ENCODE measurements at places on chromosomes 4 and X.

DNA sequence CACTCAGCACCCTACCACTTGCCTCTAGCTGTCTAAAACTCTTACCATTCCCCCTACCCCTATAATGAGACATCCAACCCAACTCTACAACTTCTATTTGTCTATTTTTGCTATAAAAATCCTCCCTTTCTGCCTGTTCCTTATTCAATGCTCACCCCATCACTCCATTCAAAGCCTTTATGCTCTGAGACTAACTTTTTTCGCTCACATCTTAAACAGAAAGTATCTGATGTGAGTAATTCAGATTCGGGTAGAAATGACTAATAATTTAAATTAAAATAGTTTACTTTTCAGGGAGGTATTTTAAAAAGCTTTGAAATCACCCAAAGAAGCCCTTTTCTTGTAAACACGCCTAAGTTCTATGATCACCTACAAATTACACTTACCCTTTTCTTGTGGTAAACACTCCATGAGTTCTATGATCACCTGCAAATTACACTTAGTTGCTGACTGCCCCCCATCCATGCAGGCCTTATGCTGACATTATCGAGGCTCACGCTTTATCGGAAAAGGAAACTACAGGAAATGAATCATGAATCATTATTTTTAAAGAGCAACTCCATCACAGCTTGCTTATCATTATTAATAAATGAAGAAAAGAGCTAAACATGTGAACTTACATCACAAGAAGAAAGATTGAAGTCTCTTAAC lies 168.7 kb upstream of the PPP1R2C start:
- no peak for DNase-seq

GRCh38 chr4:132333724-132334047 lies 815.4 kb upstream of the PCDH10 start:
- no peak for DNase-seq

DNA sequence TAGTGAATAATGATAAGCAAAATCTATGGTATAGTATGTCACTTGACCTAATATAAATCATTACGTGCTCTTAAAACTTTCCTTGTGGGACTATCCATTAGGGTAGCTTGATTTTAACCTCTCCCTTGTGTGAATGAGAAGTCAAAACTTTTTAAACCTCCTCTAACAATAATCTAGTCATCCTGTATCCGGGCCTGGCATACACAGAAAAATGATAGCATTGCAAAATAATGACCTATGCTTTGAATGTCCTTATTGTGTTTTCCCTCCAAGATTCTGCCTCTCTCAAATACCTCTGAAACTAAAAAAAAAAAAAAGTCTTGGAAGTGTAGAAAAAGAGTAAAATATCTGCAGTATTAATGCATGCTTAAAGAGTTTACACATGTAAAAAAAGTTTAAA lies 250.0 kb upstream of the NDST3 start:
- DNase-seq, result no peak

DNA sequence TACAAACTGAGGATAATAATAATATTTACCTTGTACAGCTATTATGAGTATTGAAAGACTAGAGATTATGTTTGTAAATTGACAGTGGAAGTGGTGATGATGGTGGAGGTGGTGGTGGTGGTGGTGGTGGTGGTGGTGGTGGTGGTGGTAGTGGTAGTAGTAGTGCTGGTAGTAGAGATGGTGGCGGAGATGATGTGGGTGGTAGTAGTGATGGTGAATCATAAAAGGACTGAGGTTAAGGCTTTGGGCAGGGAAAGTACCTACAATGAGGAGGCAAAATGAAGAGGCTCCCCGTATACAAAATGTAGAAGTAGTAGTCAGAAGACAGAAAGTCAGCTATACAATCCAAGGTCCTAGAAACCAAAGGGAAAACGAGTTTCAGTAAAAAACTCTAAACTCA lies 214.1 kb downstream of the BCOR start:
- no peak for DNase-seq

DNA sequence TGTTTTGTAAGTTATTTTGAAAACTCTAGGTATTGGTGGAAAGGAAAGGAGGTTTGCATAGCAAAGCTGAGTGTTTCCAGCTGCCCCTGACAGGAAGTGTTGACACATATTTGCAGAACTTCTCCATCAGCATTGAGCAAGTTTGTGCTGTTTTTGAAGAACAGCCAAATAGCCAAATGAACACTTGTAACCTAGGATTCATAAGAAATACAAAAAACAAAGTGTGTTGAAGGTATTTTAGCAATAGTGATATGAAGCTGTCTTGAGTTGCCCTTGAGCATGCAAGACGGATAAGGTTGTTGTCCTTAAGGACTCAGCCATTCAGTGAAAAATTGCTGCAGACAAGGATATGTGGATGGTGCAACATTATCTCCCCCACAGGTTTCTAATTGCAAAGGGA lies 68.3 kb upstream of the PGM2 start:
- peak; percentile 48 for DNase-seq

DNA sequence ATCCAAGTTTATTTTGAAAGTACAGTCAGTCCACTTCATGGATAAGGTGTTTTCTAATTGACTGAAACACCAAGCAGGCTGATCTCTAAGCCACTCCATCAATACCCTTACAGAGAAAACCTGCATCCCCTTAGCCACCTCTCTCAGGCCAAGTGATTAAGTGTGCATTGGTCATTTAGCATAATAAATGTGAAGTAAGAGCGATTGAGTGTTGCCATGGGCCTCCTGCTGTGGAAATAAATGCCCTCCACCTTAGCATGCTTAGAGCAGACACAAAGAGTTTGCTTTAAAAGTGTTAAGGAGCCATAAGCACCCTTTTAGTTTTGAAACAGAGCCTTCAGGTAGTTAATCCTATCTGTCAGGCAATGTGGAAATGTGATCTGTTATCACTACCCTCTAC lies 386.5 kb downstream of the GPAT3 start:
- no peak for DNase-seq

DNA sequence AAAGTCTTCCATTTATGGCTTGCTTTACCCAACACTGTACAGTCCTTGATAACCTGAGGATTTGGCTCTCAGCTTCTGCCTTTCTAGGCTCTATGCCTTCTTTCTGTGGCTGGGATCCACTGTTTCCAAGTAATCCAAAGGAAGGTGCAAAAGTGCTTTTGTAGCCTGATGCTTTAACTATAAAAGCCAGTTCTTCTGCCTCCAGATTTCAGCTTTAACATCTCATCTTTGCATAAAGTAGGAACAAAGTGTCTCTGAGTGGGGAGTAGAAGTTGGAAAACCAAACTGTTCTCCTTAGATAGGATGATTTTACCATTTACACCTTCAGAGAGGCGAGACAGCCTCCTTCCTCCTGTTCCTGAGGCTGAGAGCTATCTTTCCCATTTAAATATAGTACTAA lies 11.1 kb upstream of the SEC24D start:
- DNase-seq, result no peak

DNA sequence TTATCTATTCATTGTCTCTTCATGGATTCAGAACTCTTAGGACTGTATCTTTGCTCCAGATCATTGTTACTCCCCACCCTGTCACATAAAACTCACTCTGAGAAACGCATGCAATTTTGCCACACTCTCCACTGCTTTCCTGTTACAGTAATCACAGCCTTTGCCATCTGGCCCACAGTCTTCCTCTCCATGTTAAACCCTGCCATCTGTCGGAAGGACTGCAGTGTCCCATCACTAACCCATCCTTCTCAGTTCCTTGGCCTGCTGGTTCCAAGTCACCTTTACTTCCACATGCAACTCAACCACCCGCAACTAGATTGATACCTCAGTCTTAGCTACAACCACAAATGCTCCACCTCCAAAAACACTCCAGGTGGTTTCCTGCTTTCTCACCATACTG lies 308.7 kb upstream of the FAM241A start:
- DNase-seq, result no peak

DNA sequence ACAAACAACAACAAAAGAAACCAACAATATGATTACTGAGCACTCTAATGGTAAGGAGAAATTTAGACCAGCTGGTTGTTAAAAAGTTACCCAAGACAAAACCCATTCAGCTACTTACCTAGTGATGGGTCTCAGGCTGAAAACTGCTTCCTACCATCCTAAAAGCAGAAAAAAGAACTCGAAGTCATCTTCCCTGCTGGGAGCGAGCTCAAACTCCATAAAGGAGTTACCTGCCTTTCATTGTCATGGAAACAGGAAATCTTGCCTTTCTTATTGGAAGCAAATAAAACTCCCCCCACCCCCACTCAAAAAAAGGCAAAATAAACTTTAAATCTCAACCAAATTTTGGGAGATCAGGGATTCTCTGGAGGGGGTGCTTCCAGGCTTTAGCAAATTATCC lies 1478.3 kb downstream of the C4orf33 start:
- DNase-seq, result no peak
